ENCODE measurements at places on chromosomes 7 and 10. TPM values are rescaled to one million over a fixed set of nuclear protein-coding genes. Genes with fewer than 3 reads are reported as not detected.

Gene SCIN
- not detected for total RNA-seq

Gene OPALIN
- total RNA-seq: not detected

Gene GPR26
- total RNA-seq: not detected

Gene PTPRE
- 254 TPM for total RNA-seq

Gene NUTM2E
- total RNA-seq: not detected

Gene LRRN3
- total RNA-seq: not detected

DNA sequence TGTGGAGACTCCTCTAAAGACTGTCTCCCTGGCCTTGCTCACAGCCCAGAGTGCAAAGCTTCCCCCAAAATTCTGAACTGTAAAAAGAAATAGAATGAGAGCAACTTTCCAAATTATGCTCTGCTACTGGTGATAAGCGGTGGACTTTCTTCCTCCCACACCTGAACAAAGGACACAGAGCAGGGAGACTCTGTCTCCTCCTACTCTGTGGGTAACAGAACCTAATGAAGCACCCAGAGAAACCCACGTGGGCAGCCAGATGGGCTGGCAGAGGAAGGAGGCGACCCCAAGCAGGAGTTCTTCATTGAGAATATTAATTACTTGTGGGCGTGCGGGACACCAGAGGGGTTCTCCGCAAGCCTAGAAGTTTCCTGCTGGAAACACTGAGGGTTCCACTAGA is 139.5 kb downstream of the KMT2E start:
- no peak for DNase-seq

- peak; percentile 52 for DNase-seq
These were observed 291.9 kb downstream of the GFRA1 start for GRCh38 chr10:115981081-115981480.

- no peak for DNase-seq
These were observed 142.6 kb upstream of the SORCS3 start for GRCh38 chr10:104498347-104499081.

GRCh38 chr7:109111086-109111485 is 541.4 kb downstream of the DNAJB9 start:
- DNase-seq: no peak

GRCh38 chr10:89382757-89383156 is 4.9 kb downstream of the IFIT1B start:
- DNase-seq: no peak

- no peak for DNase-seq
These were observed 867.3 kb upstream of the AUTS2 start for GRCh38 chr7:68730964-68731363.
